D721Med (cell line): ENCODE measurements at places on chromosomes 2 and 18.

GRCh38 chr2:11876889-11877288 lies 130.5 kb downstream of the LPIN1 start:
- no peak for DNase-seq

DNA sequence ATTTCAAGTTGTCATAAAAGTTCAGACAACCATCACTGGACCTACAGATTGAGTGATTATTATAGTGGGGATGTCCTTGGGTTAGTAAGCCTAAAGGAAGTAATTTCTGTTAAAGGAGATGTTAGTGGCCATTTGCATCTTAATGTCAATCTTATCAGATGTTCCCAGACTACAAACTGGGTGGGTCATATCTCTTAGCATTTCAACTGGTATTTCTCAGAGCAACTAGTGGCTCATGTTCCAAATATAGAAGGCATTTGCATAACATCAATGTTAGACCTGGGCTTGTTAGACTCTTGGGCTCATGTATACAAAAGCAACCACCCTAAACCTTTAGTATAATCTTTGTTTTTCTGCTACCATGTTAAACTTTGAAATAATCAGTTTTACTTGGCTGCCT lies 17.9 kb downstream of the PLEKHA3 start:
- no peak for DNase-seq

DNA sequence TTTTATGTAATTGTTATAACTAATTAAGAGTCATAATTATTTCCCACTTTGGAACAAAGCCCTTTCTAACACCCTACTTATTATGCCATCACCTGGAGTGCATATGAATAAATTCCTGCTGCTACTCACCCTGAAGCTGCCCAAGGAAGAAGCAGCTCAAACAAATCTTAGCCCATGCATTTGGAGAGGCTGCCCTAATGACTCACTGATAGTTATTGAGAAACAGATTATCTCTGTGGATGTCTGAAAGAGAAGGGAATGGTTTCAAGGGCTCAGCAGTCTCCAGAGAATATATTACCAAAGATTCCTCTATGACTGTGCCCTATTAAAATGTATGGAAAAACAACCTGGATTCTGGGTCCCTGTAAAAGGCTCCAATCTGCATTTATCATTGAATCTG lies 81.0 kb downstream of the GPR39 start:
- DNase-seq = no peak

DNA sequence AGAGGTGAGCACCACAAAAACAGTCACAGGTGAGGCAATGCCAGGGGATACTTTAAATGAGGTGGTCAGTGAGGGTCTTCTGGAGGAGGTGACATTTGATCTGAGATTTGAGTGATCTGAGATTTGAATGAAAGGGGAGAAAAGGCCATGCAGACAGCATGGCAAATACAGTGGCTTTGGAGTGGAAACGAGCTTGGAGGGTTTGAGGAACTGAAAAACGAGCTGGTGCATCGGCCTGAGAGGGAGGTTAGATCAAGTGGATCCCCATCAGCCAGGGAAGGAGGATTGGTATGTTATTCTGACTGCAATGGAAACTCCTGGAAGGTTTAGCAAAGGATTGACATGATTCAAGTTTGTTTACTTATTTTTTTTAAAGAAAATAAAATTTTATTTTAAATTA lies 245.1 kb downstream of the KCNS3 start:
- no peak for DNase-seq

DNA sequence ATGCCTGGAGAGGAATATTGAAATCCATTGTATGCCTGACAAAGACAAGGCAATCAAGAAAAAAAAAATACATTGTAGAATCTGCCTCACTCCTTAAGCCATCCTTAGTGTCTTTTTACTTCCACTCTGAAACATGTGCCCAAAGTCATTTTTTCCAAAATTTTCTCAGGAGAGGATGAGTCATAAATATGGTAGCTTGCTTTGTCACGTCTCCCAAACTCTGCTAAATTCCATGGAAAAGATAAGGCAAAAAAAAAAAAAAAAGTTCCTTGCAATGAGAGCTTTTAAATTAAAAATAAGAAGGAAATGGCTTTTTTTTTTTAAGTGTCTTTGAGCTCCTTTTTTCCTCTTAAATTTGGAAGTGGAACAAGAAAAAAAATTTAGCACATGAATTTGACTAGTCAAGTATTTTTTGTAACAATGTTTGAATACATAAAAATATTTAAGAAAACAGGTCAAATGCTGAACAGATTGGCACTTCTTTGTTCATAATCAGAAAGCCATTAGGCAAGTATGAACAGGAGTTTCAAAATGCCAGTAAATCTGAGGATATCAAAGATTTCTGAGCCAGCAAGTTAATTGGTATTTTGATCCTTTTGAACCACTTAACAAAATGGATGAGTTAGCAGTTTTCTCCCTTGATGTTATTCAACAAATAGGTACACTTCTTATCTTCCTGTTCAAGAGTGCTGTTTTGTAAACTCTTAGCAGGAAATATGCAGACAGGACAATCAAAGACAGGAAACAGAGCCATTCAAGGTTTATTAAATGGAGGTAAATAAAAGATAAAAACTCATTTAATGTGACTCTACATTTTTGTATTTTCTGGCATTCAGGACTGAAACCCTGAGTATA lies 247.3 kb upstream of the SP5 start:
- no peak for DNase-seq

GRCh38 chr2:54477896-54478295 lies 21.8 kb downstream of the SPTBN1 start:
- DNase-seq = no peak

DNA sequence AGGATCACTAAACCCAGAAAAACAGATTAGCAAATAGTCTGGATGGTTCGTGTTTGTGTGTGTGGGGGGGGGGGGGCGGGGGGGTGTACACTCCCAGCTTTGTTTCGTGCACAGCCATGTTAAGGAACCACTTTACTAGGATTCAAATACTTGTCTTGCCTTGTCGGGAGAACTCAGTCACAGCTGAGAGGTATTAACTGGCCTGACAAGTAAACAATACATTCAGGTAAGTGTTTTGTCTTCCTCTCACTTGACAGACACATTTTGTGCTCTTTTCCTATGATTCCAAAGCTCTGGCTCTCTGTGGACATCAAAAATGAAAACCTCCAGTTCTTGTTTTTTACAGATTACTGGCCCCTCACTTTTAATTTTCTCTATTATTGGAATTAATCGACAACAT lies 173.5 kb downstream of the LRP1B start:
- no peak for DNase-seq

- no peak for DNase-seq
These were observed 50.0 kb downstream of the RBBP8 start for GRCh38 chr18:22983175-22983574.

GRCh38 chr2:220882507-220882906 lies 689.6 kb downstream of the EPHA4 start:
- no peak for DNase-seq

DNA sequence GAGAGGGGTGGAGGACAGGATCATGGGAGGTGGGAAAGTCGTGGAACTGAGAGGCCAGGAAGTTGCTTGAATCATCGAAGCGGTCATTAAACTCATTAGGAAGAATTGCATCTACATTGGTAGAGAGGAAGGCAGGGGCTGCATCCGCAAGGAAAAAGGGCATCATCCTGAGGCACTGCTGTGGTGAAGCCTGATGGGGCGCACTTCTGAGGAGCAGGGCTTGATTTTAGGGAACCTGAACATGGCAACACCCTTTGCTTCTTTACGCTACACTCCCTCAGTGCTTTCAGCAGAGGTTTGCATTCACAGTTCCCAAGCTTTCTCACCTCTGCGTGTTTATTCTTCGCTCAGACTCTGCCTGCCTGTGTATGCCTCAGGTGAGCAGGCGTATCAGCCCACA lies 352.0 kb upstream of the RAB6C start:
- DNase-seq = no peak

- no peak for DNase-seq
These were observed 918 bp upstream of the NABP1 start for GRCh38 chr2:191676790-191677645.

- DNase-seq = no peak
These were observed 18.6 kb upstream of the ACOXL start for GRCh38 chr2:110713513-110714362.

- no peak for DNase-seq
These were observed 127.3 kb downstream of the PRKCE start for GRCh38 chr2:45778720-45779171.

- no peak for DNase-seq
These were observed 137.6 kb upstream of the HNMT start for GRCh38 chr2:137826373-137827372.

DNA sequence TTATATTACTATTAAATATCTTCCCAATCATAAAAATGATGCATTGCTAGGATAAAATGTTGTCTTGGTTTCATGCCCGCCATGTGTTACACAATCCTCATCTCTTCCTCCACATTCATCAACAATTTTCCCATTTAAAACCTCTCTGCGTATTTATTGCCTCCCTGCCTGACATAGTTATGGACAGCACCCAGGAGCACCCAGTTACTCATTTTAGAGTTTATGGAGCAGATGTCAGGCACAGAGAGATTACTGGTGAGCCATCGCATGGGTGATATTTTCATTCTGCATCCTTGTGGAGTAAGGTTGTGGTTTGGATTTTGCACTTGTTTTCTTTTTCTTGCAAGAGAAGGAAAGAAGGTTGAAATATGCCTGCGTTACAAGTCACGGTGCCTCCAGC lies 116.7 kb upstream of the NPAS2 start:
- no peak for DNase-seq

- no peak for DNase-seq
These were observed 3.1 kb upstream of the ARID5A start for GRCh38 chr2:96533292-96534073.

- no peak for DNase-seq
These were observed 1691.8 kb upstream of the SLC39A10 start for GRCh38 chr2:193965263-193965662.

- no peak for DNase-seq
These were observed 360.2 kb downstream of the SETBP1 start for GRCh38 chr18:45040879-45041278.

DNA sequence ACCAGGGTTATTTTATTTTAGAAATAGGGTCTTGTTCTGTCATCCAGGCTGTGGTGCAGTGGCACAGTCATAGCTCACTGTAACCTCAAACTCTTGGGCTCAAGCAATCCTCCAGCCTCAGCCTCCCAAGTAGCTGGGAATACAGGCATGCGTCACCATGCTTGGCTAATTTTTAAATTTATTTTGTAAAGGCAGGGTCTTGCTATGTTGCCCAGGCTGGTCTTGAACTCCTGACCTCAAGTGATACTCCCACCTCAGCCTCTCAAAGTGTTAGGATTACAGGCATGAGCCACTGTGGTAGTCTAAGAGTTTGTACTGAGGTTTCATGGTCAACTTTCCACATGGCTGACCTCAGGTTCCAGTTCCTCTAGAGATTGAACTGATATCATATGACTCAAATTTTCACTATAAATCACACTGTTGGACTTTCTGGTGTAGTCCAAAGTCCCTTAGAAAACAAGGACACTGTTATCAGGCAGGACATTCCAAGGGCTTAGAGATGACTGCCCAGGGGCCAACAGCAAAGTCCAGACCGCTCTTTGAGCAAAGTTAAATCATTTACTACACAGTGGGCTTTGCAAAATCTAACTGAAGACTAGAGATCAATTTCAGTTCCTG lies 82.0 kb upstream of the MEX3C start:
- DNase-seq = no peak

DNA sequence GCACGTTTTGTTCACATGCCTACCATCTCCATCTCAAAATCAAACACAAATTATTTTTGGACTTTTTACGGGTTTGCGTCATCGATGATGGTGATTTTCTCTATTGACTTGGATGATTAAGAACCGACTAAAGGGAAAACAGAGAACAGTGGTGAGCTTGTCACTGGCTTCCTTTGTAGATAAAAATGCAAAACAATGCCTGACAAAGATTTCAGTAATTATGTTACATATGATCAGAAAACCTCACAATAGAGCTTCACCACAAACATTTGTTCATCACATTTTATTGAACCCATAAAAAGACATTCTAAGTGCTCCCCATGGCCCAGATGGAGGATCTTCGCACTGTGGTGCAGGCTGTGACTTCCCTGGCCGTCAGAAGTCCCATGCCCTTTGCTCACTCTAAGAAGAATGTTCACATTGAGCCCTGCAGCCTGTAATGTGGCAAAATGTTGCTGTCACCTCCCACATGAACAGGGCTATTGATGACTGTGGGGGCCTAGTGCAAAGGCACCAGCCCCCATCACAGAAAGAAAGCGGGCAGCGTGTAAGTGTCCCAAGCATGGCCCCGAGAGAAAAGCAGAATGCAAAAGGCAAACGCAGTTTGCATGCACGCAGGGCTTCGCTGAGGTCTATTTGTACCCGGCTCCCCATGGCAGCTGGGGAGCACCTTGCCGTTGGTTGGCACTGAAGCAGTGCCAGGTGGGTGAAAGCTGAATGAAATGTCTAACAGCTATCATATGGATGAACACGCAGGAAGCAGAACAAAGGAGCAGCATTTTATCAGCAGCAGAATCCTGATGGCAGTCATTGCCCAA lies 60.6 kb downstream of the BCL2 start:
- no peak for DNase-seq

DNA sequence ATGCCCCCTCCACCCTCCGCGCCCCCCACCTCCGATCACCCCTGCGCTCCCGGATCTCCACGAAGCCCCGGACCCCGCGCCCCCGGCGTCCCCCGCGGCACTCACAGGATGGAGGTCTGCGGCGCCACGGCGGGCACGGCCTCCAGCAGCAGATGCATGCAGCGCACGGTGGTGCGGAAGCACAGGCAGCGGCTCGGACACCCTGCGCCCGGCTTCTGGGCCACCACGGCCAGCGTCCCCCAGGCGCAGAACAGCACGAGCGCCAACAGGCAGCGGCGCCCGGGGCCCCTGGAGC lies 217 bp downstream of the PXDN start:
- DNase-seq = no peak

DNA sequence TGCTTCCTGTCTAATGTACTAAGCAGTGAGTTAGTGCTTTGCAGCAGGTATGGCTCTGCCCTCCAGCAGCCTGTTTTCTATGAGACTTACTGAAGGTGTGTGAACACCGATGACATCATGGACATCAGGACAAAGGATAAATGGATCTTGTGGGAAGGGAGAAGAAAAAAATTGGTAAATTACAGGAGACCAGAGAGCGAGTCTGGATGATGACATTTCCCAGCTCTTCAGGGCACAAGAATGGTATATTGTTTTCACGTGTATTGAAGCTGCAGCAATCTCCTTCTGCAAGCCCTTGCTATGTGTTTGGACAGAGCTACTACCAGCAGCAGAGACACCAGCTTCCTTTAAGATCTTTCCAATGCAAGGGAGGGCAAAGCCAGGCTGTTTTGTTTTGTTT lies 47.2 kb downstream of the DCC start:
- DNase-seq = no peak

DNA sequence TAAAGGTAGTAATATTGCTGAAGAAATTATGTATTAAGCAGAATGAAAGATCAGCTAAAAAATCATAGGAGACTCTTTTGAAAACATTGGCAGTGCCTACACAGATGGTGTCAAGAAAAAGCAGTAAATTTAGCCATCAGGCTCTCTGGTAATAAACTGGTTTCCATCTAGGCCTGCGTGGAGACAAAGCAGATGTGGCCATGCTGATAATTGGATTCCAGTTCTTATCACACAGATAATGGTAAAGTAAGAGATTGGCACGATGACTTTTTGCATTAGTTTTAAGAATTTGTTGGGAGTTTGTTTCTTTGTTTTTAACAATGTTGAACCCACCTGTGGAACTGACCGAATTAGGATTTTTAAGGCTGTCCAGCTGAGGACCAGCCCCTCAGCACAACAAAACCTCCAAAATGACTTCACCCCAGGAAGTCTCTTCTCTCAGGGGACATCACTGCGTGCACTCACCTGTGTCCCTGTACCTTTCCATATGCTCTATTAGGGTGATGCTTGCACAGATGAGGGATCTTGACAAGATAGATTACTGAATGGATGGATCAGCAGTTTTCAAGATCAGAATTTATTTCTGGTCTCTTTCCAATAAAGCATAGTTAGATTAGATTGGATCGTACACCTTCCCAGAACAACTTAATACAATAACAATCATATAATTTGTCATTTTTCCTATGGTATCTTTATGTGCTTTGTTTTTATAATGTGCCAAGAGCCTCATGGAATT lies 69.1 kb upstream of the DNAJC10 start:
- DNase-seq = no peak
